Activated CD4-positive, alpha-beta T cell treated with anti-CD3 and anti-CD28 coated beads, Interleukin-2, amount 10 ng/mL, durations not matched to agents 24 days and 14 days (primary cell): ENCODE measurements at places on chromosomes 1 and 21.

- DNase-seq, result no peak
Measured at GRCh38 chr1:159448181-159448580, 8.7 kb downstream of the OR10J1 start.

GRCh38 chr1:119771016-119771415 lies 2.3 kb upstream of the HMGCS2 start:
- no peak for DNase-seq

- no peak for DNase-seq
Measured at GRCh38 chr1:232440325-232441035, 189.5 kb downstream of the SIPA1L2 start.

GRCh38 chr1:26016953-26017545 lies 4.5 kb upstream of the EXTL1 start:
- no peak for DNase-seq

GRCh38 chr21:15943009-15943666 lies 213.4 kb downstream of the USP25 start:
- no peak for DNase-seq

- DNase-seq, result no peak
Measured at GRCh38 chr1:5265438-5266075, 611.1 kb downstream of the AJAP1 start.

GRCh38 chr1:160377585-160378206 lies 10.8 kb downstream of the NHLH1 start:
- DNase-seq, result no peak

GRCh38 chr1:7229186-7229585 lies 443.9 kb downstream of the CAMTA1 start:
- DNase-seq, result no peak

GRCh38 chr1:66349242-66349641 lies 184.7 kb upstream of the SGIP1 start:
- no peak for DNase-seq

DNA sequence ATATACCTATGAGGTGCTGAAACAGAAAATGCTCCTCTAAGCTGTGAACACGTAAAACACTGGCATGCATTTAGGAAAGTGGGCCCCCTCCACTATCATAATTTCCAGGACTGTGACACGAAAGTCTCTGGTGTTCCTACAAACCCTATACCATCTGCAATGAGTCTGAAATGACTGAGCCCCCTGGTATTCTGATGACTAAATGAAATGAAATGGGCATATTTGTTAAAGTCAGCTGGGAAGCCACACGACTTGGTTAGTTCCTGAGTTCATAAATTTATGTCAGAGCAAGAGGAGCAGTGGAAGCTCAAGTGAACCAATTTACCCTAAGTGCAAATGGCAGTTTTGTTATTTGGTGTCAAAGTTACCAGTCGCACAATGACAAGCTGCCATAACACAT lies 182.3 kb downstream of the KCTD3 start:
- DNase-seq, result no peak

- DNase-seq, result no peak
Measured at GRCh38 chr1:29239142-29239541, 2.8 kb downstream of the PTPRU start.

- peak; percentile 64 for DNase-seq
Measured at GRCh38 chr1:240613356-240614142, 1.6 kb upstream of the GREM2 start.

GRCh38 chr1:54728027-54728426 lies 12.4 kb downstream of the TTC4 start:
- no peak for DNase-seq

DNA sequence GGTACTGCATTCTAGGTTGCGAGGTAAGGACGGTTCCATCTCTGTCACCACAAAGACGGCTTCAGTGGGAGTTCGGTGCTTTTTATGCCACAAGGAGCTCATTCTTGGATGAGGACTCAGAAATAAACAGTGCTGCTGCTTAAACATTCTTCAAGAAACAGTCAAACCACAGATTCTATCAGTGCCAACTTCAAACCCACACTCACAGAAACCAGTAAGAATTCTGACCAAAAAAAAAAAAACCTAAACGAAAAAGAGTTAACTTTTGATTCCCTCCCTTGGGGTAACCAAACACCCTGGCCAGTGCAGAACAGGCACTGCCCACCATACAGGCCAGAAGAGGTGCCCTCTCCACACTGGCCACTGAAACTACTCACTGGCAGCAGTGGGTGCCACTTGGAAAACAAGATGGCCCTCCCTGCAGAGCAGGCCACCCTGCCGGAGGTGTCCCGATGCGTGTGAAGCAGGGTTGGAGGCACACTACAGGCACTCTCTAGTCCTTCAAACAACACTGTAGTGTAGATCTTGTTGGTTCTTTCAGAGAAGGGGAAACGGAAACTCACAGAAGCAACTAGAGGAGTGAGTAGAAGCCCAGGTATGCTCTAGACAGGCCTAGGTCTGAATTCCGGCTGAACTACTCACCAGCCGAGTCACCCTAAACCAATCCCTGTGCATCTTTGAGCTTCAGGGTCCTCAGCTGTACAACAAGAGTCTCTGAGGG lies 87.3 kb upstream of the TLR5 start:
- peak; percentile 61 for DNase-seq

GRCh38 chr1:205979301-205979700 lies 23.9 kb downstream of the RAB7B start:
- no peak for DNase-seq

DNA sequence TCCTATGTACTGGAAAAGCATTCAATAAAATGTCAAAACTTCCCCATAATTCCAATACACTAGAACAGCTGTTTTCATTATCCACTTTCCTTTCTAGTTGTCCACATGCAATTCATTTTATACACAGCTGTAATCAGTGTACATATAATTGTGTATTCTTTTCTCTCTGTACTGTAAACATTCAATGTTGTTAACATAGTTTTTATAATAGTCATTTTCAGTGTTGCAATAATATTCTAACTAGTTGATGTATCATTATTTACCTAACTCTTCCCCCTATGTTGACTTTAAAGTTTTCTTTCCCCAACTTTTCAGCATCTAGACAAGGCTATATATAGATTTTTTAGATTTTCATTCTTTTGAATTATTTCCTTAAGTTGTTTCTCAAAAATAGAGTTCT lies 44.4 kb downstream of the DIPK1A start:
- DNase-seq, result no peak

GRCh38 chr1:79283451-79283850 lies 276.9 kb upstream of the ADGRL4 start:
- DNase-seq, result no peak
